ENCODE measurements at places on chromosomes 1 and 21.
A peak's percentile ranks its signal among the peaks of the same experiment; 100 is the strongest.

- DNase-seq, result no peak
Observed at GRCh38 chr1:201911826-201912571, 23.3 kb downstream of the SHISA4 start.

GRCh38 chr1:176897350-176898236 is 266.9 kb downstream of the ASTN1 start:
- DNase-seq, result no peak

- DNase-seq, result no peak
Observed at GRCh38 chr1:201501812-201502510, 5.0 kb downstream of the CSRP1 start.

DNA sequence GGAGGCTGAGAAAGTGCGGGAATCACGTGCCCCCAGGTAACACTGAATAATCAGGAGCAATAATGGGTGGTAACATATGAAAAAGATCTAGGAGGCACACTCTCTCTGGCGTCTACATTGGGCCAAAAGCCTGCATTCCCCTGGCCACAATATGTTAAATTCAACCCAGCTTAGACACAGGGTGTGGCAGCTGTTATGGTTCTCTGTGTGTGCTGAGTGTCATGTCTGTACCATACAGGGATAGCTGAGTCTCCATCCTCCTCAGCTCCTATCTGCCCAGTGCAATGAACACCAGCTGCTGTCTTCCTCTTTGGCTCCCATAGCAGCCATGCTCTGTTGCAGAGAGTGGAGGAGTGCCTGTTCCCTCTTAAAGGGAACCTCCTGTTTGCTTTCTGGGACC is 14.3 kb downstream of the S100A11 start:
- DNase-seq, result no peak

- peak; percentile 28 for DNase-seq
Observed at GRCh38 chr1:153494976-153495535, 34.6 kb upstream of the S100A7 start.

- DNase-seq, result no peak
Observed at GRCh38 chr1:208248307-208248801, 4.2 kb upstream of the PLXNA2 start.

GRCh38 chr1:113978863-113979702 is at the start of gene OLFML3:
TSS of gene OLFML3 (plus strand) at chr1:113979474. CDS start at chr1:113979517, 43 bp downstream.
- no peak for DNase-seq

DNA sequence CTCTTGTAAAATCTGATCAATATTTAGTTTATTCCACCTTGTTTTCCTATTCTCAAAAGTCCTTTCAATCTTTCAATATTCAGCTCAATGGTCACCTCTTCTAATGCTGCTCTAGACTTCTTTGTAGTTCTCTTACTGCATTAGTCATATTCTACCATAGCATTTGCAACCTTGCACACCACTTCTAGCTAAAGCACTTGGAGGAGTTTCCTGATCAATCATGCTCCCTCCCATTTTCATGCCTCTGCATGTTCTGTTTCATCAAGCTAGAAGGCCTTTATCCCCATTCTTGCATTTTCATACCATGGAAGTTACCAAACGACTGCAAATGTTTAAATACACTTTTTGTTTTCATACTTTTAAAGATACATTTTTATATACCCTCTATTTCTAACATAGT is 72.1 kb downstream of the SLC5A9 start:
- DNase-seq, result no peak

DNA sequence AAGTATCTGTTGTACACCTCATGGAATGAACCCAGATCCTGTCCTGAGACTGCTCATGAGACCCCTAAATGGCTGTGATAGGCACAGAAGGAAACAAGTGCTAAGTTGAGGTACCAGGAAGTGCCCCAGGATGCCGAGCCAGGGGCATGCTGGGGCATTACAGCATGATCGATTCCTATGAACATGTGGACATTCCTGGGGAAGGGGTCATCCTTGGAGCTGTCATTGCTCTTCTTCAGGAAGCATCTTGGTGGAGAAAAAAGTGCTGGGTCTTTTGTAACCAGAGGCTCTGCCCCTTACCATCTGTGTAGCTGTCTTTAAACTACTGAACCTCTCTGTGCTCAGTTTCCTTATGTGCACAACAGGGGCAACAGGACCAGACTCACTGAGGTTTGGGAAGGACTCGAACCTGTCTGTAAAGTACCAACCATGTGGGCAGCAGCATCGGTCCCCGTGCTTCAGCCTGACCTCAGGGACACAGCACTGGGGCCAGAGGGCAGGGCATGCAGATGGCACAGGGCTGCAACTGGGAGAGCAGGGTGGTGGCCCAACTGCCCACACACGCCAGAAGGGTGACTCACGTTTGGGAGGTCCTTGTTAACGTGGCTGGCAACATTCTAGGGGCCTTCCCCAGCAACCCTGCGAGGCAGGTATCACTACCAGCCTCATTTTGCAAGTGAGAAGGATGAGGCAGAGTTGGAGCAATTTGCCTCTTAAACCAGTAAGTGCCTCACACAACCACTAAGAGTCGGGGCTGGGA is 142.3 kb upstream of the EDN2 start:
- DNase-seq, result no peak

DNA sequence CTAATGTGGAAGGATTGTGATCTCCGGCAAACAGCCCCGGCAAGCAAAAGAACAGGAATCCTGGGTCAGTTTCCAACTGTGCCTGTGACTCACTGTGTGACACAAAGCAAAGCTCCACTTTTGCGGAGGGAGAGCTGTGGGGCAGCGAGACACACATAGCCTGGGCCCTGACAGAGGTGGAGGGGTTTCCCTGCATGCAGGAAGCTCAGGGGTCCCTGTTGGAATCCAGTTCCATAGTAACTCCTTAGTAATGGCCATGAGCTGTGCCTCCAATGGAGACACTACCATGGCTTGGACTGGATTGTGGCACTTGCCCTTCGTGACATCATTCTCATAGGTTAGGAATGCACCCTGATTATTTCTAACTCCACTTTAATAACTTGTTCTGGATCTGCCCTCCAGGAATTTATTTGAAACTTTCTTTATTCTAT is 47.0 kb upstream of the ATF3 start:
- no peak for DNase-seq
